Bronchial epithelial cell (primary cell): ENCODE measurements at places on chromosomes 5 and 9. TPM values are rescaled to one million over a fixed set of nuclear protein-coding genes. Genes with fewer than 3 reads are reported as not detected.

- DNase-seq = no peak
These were observed 84.3 kb upstream of the SHB start for GRCh38 chr9:38153152-38153909.

GRCh38 chr9:11722957-11723356 lies 970.2 kb upstream of the TYRP1 start:
- DNase-seq = no peak

GRCh38 chr9:71703172-71703872 lies 65.0 kb downstream of the CEMIP2 start:
- DNase-seq = peak; percentile 80

DNA sequence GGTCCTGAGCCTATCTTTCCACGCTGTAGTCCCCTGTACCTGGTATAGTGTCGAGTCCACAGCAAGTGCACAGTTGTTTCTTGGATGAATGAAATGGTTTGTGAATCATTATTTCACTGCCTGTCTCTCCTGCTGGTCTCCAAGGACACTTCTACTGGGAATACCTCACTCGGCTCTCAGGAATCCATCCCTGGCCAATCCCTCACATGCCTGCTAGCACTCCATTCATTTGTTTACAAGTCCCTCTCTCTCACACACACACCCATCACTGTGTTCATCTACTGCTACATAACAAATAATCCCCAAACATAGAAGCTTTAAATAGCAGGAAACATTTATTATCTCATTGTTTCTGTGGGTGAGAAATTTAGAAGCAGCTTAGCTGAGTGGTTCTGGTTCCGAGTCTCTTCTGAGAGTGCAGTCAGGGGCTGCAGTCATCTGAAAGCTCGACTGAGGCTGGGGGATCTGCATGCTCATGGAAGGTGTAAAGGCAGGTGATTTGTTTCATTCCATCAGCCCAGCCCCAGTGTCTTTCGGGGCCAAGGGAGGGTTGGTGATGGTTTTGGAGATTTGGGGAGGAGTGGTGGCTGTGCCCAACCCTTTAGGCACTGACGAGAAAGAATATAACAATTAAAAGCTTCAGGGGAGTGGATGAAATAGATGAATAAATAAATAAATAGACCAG lies 132.7 kb upstream of the IER5L start:
- DNase-seq = no peak

- DNase-seq = peak; percentile 81
These were observed 2.1 kb downstream of the TLN1 start for GRCh38 chr9:35729700-35730485.

GRCh38 chr5:133383580-133383939 lies 228.8 kb downstream of the FSTL4 start:
- DNase-seq = no peak

DNA sequence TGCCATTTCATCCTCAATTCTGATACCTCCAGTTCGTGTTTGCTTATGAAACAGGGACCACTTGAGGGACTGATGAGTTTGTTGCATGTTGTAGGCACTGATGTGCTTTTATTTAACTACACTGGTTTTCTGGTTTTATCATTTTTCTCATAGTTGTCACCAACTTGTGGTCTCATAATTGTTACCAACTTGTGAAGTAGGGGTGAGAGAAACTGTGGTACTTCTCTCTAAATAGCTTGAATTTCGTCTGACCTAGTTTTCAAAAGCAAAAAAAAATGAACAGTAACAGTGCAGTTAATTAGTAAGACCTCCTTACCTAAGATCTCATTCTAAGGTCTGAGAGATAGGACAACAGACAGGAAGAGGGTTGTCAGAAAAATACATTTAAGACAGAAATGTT lies 78.0 kb downstream of the ANXA2R start:
- no peak for DNase-seq

Gene PCDHGA6
- under 0.01 and 0.26 TPM in 2 replicates for total RNA-seq

Gene RECK
- total RNA-seq = 1.3 and 1.4 TPM in 2 replicates

Gene YIPF5
- total RNA-seq = 65.8 and 104 TPM in 2 replicates
